ENCODE measurements at places on chromosomes 6 and 20. TPM values are rescaled to one million over a fixed set of nuclear protein-coding genes. Genes with fewer than 3 reads are reported as not detected.

- DNase-seq, result no peak
Observed at GRCh38 chr20:54716790-54717189, 241.4 kb downstream of the DOK5 start.

DNA sequence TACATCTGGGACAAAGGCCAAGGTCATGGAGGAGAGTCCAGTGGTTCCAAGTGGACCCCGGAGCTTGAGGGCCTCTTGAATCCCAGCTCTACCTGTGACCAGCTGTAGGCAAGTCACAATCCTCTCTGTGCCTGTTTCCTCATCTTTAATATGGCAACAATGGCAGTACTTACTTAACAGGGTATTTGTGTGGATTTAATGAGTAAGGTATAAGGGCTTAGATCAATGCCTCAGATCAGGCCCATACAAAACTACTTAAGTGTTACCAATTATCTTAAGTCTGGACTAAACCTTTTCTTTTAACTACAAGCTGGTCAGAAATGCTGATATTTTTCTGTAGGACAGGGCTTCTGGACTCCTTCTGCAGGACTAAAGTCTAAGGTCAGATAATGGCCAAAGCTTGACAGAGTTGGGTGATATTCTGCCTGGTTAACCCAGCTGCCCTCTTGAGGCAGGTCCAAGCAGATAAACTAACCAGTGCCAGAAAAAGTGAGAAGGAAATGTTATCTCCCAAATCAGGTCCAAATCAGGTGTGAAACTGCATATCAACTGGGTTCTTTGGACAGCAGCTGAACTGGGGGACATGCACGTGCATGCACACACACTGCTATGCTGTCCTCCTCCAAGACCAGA, 2.2 kb downstream of the SULF2 start:
- no peak for DNase-seq

The MATN4 gene
- total RNA-seq, result 4.5 TPM

The HTR1B gene
- not detected for total RNA-seq

DNA sequence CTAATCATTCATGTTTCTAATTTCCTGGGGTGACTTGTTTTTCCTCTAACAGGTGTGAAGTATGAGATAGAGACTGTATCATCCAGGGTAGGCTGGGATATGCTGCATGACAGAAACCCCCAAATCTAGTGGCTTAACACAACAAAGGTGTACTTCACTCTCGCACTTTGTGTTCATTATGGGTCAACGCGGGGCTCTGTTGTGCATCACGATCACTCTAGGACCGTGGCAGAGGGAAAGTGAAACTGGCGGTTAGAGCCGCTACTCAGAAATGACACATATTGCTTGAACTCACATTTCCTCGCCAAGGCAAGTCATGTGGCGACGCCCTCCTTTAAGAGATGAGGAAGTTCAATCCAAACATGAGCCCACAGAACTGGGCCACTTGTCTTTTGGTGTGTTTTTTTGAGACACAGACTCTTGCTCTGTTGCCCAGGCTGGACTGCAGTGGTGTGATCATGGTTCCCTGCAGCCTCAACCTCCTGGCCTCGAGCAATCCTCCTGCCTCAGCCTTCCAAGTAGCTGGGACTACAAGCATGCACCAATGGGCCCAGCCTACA, 41.3 kb downstream of the PCNA start:
- peak; percentile 75 for DNase-seq

The ENTPD6 gene
- total RNA-seq, result 38.1 TPM

GRCh38 chr20:21096321-21097043, 9.7 kb downstream of the LINC00237 start:
- DNase-seq, result no peak

GRCh38 chr6:6918216-6918983, 189.4 kb upstream of the RREB1 start:
- DNase-seq, result peak; percentile 39

DNA sequence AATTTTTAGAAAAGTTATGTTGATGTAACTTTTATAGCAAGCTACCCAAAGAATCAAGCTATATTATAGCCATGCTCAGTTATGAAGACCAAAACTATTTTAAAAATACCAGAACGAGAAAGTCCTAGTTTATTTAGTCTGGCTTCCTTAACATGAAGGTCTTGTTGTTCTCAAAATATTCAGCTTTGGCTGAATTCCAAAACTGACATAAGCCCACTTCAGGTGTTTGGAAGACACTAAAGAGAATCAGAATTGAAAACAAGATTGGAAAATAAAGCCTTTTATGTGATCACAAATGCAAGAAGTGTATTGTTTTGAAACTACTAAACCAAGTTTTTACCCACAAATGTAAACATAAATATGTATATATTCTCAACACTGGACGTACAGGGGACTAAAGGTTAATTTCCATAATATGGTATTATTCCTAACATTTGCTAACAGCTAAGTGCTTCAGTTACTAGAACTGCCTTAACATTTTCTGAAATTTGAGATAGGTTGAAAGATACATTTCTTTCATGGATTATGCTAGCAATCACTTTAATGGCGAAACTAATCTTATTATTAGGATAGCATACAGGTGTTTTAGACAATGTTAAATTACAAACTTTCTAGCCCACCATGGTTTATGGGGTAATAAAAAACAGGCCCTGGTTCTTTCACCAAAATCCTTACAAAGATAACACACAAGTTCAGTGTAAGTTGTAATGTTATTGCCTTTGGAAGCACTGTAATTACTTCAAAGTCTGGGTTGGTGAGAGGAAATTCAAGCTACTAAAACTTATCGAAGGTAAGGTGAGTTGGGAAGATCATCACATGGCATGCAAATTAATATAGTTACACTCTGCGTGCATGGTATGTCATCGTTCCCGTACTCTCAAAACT, 1.6 kb downstream of the MAP3K5 start:
- no peak for DNase-seq

GRCh38 chr6:132072831-132073230, 121.7 kb upstream of the CCN2 start:
- DNase-seq, result no peak

The RAET1G gene
- total RNA-seq, result not detected

The EXOC2 gene
- 23.6 TPM for total RNA-seq

- DNase-seq, result no peak
Observed at GRCh38 chr6:16486661-16487060, 248.3 kb downstream of the GMPR start.

GRCh38 chr20:5848711-5849505, 98.7 kb downstream of the SHLD1 start:
- DNase-seq, result no peak
